ENCODE measurements at places on chromosomes 6 and 20.

- DNase-seq: no peak
These were observed 94.0 kb downstream of the ZMYND8 start for GRCh38 chr20:47262365-47263013.

- no peak for DNase-seq
These were observed 252.8 kb upstream of the PLN start for GRCh38 chr6:118295336-118295735.

DNA sequence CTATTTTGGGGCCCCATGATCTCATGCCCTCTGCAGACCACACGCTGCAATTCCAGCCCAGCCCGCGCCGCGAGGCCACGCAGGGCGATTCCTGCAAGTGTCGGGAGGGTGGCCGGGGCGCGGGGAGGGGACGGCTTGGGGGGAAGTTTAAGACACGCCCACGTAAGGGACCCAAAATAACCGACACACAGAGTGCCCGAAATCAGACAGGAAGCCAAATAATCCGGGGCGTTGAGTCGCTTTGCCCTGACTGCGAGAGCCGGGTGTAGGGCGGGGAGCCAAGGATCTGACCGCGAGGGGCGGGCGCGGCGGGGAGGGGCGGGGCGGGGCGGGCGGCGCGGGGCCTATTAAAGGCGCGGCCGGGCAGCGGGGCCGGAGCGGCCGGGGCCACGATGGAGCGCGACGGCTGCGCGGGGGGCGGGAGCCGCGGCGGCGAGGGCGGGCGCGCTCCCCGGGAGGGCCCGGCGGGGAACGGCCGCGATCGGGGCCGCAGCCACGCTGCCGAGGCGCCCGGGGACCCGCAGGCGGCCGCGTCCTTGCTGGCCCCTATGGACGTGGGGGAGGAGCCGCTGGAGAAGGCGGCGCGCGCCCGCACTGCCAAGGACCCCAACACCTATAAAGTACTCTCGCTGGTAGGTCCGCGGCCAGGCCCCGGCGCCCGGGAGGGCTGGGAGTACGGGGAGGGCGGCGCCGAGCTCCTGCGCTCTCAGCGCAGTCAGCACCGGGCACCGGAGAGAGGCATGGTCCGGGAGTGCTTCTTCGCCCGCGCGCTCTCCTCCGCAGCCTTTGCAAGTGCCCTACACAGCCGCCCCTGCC is at the start of gene ENPP1:
ENPP1 (plus strand) TSS at position 377 of the 816 bp plus-strand sequence; CDS start at position 393, 16 bp downstream.
- no peak for DNase-seq

- no peak for DNase-seq
These were observed 5.0 kb upstream of the SLC12A5 start for GRCh38 chr20:46023999-46024398.

DNA sequence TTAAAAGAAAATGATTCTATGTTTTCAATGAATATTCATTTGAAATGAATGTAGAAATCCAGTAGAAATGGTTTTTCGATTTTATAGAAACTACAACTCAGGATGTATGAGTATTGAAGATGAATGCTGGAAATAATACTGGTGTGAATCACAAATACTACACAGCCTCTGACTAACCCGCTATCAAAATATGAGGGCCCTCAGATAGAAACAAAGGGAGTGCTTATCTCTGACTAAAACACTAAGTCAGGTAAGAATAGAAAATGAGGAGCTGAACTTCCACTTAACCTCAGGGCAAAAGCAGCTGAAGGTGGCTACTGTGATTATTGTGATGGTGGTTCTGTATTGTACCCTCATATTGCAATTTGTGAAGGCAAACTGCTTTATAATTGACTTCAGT is 220.9 kb upstream of the RNF217 start:
- DNase-seq: no peak

DNA sequence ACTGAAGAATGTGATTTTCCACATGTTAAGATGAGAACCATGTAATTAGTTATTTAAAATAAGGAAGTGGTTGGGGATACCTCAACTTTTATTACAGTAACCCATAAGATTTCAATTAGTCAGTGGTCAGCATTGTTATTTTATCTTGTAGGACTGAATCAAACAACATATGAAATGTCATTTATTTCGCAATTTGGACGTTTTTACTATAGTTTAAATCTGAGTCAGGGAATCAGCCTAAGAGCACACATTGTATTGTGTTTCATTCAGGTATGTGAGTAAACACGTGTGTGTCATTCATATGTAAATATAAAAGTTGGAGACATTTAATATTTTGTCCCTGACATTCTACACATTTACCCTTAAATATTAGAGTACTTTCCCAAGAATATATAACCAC is 1418.7 kb downstream of the GRIK2 start:
- no peak for DNase-seq

- DNase-seq: no peak
These were observed 133.8 kb downstream of the VEGFA start for GRCh38 chr6:43903739-43904290.

- no peak for DNase-seq
These were observed 127.0 kb downstream of the PKHD1 start for GRCh38 chr6:51960419-51960818.

- no peak for DNase-seq
These were observed at the start of gene GMPR for GRCh38 chr6:16238057-16238962. Gene GMPR, plus strand, starts transcription at chr6:16238587. Its CDS starts 107 bp downstream, at chr6:16238694.

GRCh38 chr20:63022501-63022900 is 15.7 kb upstream of the BHLHE23 start:
- DNase-seq: no peak

- no peak for DNase-seq
These were observed 511 bp downstream of the VARS1 start for GRCh38 chr6:31794866-31795615.

Data from GM04503 (cell line).